Caudate nucleus (tissue), 63 donors: ENCODE measurements at places on chromosomes 12 and 14.

DNA sequence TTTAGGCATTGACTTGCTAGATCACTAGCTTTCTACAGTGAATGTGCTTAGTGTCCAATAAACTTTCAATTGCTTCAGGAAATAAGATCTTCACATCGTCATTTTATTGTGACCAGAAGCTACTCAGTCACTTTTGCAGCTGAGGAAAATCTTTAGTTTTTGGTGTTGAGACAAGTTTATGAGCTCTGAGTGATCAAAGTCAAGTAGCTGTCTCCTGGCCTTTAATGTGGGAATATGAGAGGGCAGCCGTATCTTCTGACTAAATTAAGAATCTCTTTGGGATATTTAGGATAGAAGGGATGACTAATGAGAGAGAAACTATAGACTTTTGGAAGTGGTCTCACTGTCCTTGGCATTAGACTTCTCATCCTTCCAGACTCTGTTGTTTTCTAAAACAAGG is 21.6 kb downstream of the MSRB3 start:
- DNase-seq, result no peak

DNA sequence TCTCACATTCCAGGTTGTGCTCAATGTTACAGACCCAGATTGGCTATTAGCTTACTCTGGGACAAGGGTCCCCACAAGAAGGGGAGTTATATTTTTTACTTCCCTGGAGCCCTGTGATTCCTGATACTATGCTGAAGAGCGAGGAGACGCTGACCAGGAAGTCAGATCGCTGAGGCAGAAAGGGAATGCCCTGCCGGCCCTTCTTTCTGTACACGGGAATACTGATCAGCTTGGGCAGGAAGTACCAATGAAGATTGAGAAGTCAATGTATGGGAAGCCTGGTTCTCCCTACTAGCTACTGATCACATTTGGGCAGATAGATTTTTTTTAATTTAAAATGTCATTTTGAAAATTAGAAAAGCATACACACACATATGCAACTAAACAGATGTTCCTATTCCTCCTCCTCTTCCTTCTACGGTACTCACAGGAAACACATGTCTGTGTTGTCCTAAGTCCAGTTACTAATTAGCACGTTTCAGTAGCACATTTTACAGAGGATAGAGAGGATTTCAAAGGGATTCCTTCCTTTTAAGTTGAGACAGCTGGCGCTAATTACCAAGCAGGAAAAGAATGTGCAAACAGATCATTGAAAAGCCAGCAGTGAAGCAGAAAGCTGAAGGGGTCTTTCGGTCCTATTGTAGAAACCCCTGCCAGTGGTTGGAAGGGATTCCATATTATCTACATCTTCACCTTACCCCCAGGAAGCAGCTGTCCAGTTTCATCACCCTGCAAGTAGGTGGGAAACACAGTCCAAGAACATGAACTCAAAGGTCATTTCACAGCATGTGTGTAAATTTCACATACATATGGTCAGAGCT is 292.4 kb downstream of the DUSP6 start:
- DNase-seq, result no peak

DNA sequence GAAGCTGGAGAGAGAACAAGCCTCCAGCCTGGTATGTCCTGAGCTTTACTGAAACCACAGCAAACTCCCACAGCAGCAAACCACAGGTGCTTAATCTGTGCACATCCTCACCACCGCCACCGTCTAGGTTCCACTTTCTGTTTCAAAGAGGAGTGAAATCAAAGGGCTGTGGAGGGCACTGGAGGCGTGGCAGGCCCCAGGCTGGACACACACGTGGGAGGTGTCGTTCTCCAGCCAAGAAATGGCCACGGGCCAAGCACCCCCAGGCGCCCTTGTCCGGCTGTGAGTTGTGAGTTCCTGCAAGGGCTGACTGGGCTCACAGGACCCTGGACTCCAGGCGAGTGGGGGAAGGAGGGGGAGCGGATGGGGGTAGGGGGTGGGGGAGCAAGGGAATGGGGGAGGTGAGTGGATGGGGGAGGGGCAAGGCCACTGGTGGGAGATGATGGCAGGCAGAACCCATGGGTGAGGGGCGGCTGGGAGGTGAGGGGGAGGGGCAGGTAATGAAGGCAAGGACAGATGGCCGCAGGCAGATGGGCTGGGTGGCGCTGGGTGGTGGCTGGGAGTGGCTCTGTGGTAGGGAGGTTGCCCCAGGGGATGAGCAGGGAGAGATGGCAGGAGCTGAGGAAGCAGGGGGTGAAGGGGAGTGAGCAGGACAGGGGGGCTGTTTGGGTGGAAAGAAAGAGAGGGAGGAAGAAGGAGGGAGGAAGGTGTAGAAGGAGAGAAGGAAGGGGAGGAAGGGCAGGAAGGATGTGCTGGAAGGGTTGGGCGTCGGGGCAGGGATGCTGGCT is 86.7 kb downstream of the NCOR2 start:
- no peak for DNase-seq

DNA sequence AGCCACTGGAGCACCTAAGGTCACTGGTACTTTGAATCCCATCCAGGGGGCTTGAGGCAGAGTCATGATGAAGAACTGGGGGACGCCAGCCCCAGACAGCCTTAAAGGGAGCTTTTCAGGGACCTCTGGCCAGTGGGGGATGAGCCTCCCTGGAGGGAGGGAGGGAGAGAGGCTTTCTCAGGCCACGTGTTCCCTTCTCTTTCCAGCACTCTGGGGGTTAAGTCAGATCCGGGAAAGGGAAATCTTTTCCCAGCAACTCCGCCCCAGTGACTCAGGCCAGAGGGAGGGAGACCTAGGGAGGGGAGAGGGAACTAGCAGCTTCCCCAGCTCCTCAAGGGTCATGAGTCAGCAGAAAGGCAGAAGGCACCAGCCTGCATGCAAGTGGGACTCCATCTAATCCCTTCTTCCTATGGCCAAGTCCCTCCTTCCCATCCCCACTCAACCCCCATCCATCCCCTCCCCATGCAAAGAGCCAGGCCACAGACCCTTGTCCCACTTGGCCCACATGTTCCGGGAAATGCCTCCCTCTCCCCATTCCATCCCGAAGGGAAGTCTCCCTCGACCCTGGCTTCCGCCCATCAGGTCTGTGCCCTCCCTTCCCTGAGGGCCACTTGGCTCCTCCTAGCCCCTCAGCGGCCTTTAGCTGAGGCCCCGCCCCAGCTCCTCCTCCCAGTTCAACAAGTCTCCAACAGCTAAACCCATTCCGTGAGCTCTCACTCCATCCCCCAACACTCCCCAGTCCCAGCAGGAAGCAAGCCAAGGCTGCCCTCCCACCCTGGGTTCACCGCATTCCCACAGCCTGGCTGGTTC is 5.6 kb downstream of the TNFRSF1A start:
- no peak for DNase-seq

DNA sequence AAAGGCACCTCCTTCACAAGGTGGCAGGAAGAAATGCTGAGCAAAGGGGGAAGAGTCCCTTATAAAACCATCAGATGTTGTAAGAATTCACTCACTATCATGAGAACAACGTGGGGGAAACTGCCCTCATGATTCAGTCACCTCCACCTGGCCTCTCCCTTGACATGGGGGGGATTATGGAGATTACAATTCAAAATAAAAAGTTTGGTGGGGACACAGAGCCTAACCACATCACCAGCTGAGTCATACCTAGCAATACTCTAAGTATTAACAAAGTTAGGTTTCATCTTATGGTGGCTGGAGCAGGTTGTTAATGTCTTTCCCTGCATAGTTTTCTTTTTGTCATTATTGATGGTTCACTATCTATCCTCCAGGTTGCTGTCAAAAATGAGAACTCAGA is 113.2 kb upstream of the PPFIA2 start:
- DNase-seq, result no peak

- no peak for DNase-seq
Measured at GRCh38 chr14:104031384-104031783, 54.1 kb upstream of the ASPG start.

DNA sequence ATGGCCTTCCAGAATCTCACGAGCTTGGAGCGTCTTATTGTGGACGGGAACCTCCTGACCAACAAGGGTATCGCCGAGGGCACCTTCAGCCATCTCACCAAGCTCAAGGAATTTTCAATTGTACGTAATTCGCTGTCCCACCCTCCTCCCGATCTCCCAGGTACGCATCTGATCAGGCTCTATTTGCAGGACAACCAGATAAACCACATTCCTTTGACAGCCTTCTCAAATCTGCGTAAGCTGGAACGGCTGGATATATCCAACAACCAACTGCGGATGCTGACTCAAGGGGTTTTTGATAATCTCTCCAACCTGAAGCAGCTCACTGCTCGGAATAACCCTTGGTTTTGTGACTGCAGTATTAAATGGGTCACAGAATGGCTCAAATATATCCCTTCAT is 92.2 kb downstream of the FLRT2 start:
- DNase-seq, result no peak
